ENCODE measurements at places on chromosomes 16 and 17. TPM values are rescaled to one million over a fixed set of nuclear protein-coding genes. Genes with fewer than 3 reads are reported as not detected.

Gene OTOP3
- not detected for total RNA-seq

Gene TP53
- total RNA-seq: 26.2 TPM

Gene RNF112
- total RNA-seq: 7.8 TPM

GRCh38 chr16:77723108-77723514, 797 bp downstream of the NUDT7 start:
- DNase-seq: peak; percentile 71
- H3K36me3 ChIP-seq: no peaks in the 10 kb centered on the region
- no peaks in the 10 kb centered on the region for H3K4me1 ChIP-seq
- H3K27ac ChIP-seq: peak overlapping the region; percentile 62

Gene C16orf92
- total RNA-seq: not detected

GRCh38 chr17:82358465-82359350, at the start of gene TEX19:
Gene TEX19, plus strand, starts transcription at chr17:82359247. Its CDS starts 2,904 bp downstream, at chr17:82362151.
- H3K27me3 ChIP-seq: no peaks in the 10 kb centered on the region
- H3K4me1 ChIP-seq: no peaks in the 10 kb centered on the region
- no peaks in the 10 kb centered on the region for H3K36me3 ChIP-seq
- H3K27ac ChIP-seq: no peak within 1 kb of the TSS
- no peak for DNase-seq

DNA sequence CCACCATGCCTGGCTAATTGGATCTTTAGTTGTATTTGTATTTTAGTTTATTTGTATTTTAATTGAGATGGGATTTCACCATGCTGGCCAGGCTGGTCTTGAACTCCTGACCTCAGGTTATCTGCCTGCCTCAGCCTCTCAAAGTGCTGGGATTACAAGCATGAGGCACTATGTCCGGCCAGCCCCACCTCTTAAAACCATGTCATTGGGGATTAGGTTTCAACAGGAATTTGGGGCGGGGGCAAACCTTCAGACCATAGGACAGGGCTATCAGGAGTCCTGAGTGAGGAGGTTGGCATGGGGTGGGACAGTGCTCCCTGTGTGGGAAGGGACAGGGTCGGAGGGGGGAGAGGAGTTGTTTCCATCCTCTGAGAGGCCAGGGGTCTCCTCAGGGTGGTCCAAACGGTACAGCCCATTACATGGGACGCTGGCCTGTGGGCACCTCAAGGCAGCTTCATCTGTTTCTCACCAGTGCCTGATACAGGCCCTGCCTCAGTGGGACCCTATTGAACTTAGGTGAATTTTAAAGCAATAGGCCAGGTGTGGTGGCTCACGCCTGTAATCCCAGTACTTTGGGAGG, 21.6 kb downstream of the GAA start:
- no peaks in the 10 kb centered on the region for H3K27me3 ChIP-seq
- no peak for DNase-seq
- H3K27ac ChIP-seq: no peak overlapping the region

DNA sequence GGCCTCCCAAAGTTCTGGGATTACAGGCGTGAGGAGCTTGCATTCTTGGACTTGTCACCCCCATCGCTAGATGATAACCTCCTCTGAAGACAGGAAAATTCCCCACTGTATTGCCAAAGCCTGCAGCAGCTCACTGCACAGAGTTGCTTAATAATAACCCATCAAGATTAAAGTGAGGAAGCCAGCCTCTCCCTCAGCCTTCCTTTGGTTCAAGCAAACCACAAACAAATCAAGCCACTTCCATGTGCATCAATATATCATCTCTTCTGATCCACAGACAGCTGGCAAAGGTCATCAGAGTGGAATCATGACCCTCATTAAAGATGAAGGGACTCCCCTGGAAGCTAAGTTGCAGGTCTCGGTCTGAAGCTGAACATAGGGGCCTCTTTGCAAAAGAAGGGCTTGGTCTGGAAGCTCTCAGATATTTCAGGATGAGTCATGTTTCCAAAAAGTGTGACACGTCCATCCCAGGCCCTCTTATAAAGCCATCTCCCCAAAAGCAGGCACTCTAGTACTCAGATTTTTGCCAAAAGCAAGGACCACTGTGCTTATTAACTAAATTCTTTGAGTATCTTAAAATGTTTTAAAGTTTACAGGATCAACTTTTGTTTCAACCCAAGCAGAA, 4.8 kb downstream of the EMP2 start:
- no peaks in the 10 kb centered on the region for H3K36me3 ChIP-seq
- H3K27ac ChIP-seq: peak overlapping the region; percentile 19
- peaks cover 38% of the 10 kb centered on the region for H3K4me1 ChIP-seq
- no peaks in the 10 kb centered on the region for H3K27me3 ChIP-seq
- H3K4me3 ChIP-seq: no peak overlapping the region
- DNase-seq: peak; percentile 53

DNA sequence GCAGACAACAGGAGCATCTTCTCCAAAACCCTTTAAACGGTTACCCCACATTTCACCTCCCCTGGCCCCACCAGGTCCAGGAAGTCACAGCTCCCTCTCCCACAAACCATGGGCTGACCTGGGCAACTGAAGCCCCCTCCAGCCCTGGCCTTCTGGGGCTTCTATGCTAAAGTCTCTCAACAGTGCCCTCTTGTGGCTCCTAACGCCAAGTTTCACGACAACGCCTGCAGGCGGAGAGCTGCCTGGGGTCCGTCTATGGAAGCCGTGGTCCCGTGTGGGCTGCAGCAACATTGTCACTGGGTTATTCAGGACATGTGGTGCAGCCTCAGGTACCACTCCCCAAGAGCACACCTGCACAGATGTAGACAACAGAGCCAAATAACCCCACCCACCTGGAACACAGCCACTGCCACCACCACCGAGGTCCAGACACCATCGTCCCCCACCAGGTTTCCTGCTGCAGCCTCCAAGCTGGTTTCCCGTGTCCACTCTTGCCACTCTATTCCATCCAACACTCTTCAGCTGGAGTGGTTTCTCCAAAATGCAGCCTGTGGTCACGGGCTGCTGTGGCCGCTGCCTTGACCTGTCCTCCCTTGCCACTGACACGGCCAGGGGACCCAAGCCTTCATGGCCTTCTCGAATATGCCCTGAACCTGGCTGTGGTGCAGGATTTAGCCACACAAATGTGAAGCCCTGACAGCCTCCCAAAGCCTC, 19.1 kb downstream of the C16orf95 start:
- no peaks in the 10 kb centered on the region for H3K27me3 ChIP-seq
- H3K36me3 ChIP-seq: no peaks in the 10 kb centered on the region

DNA sequence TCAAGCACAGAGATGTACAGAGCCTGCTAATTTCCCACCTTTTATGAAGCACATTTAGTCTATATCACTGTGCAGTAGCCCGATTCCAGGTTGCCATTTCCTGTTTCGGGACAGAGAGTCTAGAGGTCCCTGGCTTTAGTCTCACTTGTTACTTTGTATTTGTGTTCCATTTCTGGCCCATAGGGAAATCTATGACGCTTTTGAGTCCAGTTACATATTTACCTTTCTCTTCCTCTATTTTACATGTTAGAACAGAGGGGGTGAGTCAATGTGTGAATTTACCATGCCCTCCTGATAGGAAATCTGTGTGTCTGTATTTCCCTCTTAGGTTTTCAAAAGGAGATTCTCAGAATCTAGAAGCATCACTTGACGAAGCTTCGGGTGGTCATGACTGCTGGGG, 227.1 kb upstream of the ZFHX3 start:
- no peaks in the 10 kb centered on the region for H3K4me1 ChIP-seq
- no peaks in the 10 kb centered on the region for H3K36me3 ChIP-seq
- no peak overlapping the region for H3K27ac ChIP-seq
- no peak for DNase-seq

DNA sequence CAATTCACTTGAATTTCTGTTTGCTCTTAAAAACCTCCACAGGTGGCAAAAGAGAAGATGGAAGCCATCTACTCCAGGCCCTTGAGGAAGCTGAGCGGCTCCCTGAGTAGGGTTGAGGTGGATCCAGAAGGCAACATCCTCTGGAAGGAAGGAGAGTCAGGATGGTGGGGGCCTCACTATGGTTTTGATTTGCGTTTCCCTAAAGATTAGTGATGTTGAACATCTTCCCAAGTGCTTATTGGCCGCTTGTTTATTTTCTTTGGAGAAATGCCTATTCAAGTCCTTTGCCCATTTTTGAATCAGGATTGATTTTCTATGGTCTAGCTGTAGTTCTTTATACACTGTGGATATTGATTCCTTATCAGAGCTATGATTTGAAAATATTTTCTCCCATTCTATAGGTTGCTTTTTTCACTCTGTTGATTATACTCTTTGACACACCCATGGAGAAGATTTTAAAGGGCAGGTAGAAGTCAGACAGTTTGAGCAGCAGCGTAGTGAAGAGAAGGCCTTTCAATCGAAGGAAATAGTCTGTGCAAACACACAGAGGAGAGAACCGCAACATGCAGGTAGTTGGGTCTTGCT, 58.6 kb downstream of the WSB1 start:
- peak overlapping the region; percentile 74 for H3K4me3 ChIP-seq
- 0 out of 2 replicates have a peak, but pooled peaks cover 3% of the 10 kb centered on the region for H3K4me1 ChIP-seq
- no peaks in the 10 kb centered on the region for H3K36me3 ChIP-seq
- no peaks in the 10 kb centered on the region for H3K27me3 ChIP-seq
- peak overlapping the region; percentile 55 for H3K27ac ChIP-seq

Gene KRT24
- total RNA-seq: not detected

Gene FN3K
- total RNA-seq: 0.11 TPM

- H3K27me3 ChIP-seq: no peaks in the 10 kb centered on the region
- DNase-seq: no peak
- no peak overlapping the region for H3K4me3 ChIP-seq
- no peak overlapping the region for H3K27ac ChIP-seq
- peaks cover 6% of the 10 kb centered on the region for H3K4me1 ChIP-seq
Observed at GRCh38 chr16:2865651-2866050, 7.7 kb upstream of the PRSS22 start.

DNA sequence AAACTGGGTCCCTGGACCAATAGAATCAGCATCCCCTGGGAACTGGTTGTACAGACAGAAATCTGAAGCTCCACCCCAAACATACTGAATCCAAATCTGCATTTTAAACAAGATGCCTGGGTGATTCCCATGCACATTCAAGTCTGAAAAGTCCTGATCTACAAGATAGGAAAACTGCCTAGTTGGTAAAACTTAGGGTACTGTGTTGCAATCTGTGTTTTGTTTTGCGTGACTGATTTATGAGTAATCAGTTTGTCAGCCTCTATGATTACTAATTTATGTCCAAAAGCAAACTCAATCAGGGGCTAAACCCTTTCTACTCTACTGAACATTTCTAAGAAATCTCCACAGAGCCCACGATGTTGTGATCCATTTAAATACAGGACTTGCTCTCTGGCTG, 103.8 kb downstream of the YPEL2 start:
- H3K4me1 ChIP-seq: peaks cover 21% of the 10 kb centered on the region
- H3K36me3 ChIP-seq: no peaks in the 10 kb centered on the region
- peak overlapping the region; percentile 25 for H3K27ac ChIP-seq
- H3K27me3 ChIP-seq: no peaks in the 10 kb centered on the region
- peak; percentile 84 for DNase-seq
- peak overlapping the region; percentile 11 for H3K4me3 ChIP-seq

DNA sequence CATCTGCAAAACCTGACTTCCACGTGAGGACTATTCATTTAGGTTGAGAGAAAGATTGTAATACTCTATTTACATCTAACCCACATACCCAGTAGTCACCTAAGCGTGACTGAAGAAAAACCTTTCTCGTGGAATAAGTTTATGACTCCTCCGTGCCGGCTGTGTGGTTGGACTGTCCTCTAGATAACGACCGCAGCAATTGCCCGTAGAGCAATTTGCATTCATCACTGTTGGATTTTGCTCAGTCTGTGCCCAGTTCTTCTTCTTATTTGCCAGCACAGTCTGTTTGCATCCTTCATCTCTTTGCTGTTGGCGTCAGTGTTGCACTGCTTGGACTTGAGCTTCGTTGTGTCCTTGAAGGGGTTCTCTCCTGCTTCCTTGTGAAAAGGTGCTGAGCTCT, 131.3 kb downstream of the CYB561 start:
- H3K4me3 ChIP-seq: no peak overlapping the region
- H3K27me3 ChIP-seq: no peaks in the 10 kb centered on the region
- H3K27ac ChIP-seq: no peak overlapping the region
- no peak for DNase-seq
- H3K36me3 ChIP-seq: peaks cover 35% of the 10 kb centered on the region

- no peak for DNase-seq
- H3K27ac ChIP-seq: no peak overlapping the region
- no peaks in the 10 kb centered on the region for H3K27me3 ChIP-seq
- H3K4me3 ChIP-seq: no peak overlapping the region
- no peaks in the 10 kb centered on the region for H3K36me3 ChIP-seq
Observed at GRCh38 chr16:85349365-85350145, 237.3 kb upstream of the CIBAR2 start.

Gene FOXL1
- 13.0 TPM for total RNA-seq

Gene CA4
- total RNA-seq: not detected

DNA sequence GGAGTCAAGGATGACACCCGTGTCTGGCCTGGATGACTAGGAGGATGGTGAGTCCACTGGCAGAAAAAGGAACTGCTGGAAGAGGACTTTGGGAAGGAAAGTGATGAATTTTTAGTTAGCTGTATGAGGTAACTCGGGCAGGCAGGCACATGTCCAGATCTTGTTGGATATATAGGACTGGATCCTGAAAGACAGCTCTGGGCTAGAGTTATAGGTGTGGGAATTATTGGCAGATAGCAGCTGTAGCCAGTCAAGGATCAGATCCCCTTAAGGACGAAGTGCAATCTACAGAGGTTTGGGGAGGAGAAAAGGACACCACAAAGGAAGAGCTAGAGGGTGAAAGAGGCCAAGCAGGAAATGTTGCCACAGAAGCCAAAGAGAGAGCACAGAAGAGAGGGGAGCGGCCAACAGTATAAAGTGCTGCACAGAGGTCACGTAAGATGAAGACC, 10.1 kb downstream of the CYB5D1 start:
- H3K4me1 ChIP-seq: no peaks in the 10 kb centered on the region
- no peaks in the 10 kb centered on the region for H3K27me3 ChIP-seq
- no peak overlapping the region for H3K4me3 ChIP-seq
- H3K36me3 ChIP-seq: 0 out of 2 replicates have a peak, but pooled peaks cover 3% of the 10 kb centered on the region
- H3K27ac ChIP-seq: no peak overlapping the region

- no peaks in the 10 kb centered on the region for H3K36me3 ChIP-seq
- H3K27me3 ChIP-seq: no peaks in the 10 kb centered on the region
- peak; percentile 30 for DNase-seq
- H3K27ac ChIP-seq: no peak overlapping the region
- no peaks in the 10 kb centered on the region for H3K4me1 ChIP-seq
- 0 out of 2 replicates have a peak overlapping the region, but pooled peaks have one; percentile 23 for H3K4me3 ChIP-seq
Observed at GRCh38 chr17:61015966-61016365, 338.3 kb downstream of the BCAS3 start.

DNA sequence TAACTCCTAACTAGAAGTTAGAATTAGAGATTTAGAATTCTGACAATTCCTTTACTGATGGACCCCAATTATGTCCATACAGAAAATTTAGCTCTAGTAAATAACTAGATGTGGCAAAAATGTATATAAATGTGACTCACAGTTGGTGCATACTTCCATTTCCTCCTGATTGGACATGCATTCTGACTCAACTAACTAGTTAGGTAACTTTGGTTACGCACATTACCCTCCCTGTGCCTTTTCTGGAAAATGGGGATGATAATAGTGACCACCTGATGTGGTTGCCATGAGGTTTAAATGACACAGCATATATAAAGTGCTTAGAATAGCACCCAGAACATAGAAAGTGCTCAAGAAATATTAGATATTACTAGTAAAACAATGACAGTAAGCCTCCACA, 550.0 kb upstream of the SALL1 start:
- no peak for DNase-seq
- peaks cover 7% of the 10 kb centered on the region for H3K27me3 ChIP-seq
- H3K27ac ChIP-seq: no peak overlapping the region
